Heart right ventricle (tissue), 16 donors: ENCODE measurements at places on chromosomes 5 and 9. TPM values are rescaled to one million over a fixed set of nuclear protein-coding genes. Genes with fewer than 3 reads are reported as not detected.

The OLFM1 gene
- polyA plus RNA-seq, result 14.9 TPM

The CYLC2 gene
- polyA plus RNA-seq, result not detected

The IFNE gene
- polyA plus RNA-seq, result not detected

The PTPN3 gene
- 3.1 TPM for polyA plus RNA-seq

The PCDHB14 gene
- polyA plus RNA-seq, result 1.2 TPM

GRCh38 chr5:159732220-159732619 lies 184.1 kb upstream of the ADRA1B start:
- peaks cover 10% of the 10 kb centered on the region for H3K4me1 ChIP-seq
- no peaks in the 10 kb centered on the region for H3K27me3 ChIP-seq
- no peak for DNase-seq
- no peaks in the 10 kb centered on the region for H3K36me3 ChIP-seq
- H3K4me3 ChIP-seq, result no peak overlapping the region
- H3K27ac ChIP-seq, result no peak overlapping the region

- no peak for DNase-seq
- no peaks in the 10 kb centered on the region for H3K36me3 ChIP-seq
- H3K4me1 ChIP-seq, result peaks cover 53% of the 10 kb centered on the region
- H3K4me3 ChIP-seq, result peak overlapping the region; percentile 82
- H3K27ac ChIP-seq, result no peak overlapping the region
- no peaks in the 10 kb centered on the region for H3K27me3 ChIP-seq
Measured at GRCh38 chr9:113222482-113222841, 1.1 kb downstream of the SLC31A1 start.

- peak; percentile 90 for DNase-seq
- peaks cover 16% of the 10 kb centered on the region for H3K4me1 ChIP-seq
- H3K27ac ChIP-seq, result peak overlapping the region; percentile 89
- peak overlapping the region; percentile 18 for H3K4me3 ChIP-seq
- no peaks in the 10 kb centered on the region for H3K36me3 ChIP-seq
Measured at GRCh38 chr5:10601246-10602030, 37.6 kb downstream of the ANKRD33B start.

DNA sequence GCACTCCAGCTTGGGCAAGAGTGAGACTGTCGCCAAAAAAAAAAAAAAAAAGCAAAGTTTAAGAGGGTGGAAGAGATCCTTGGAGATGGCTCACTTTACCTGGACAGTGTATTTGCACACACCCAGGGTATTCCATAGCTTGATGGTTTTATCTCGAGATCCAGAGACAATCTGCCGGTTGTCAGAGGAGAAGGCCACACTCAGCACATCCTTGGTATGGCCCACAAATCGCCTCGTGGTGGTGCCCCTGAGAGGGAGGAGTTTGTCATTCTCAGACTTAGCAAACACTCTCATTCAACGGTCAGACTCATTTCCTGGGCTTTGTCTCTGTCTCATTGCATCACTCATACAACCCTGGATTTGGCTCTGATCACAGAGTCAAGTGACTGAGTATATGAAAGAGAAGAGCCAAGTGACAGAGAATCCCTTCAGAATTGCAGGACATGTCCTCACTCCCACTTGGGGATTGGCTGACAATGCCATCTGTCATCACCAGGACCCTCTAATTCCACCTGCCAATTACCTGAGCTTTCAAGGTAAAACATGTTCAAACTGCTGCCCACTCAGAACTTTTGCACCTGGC lies 2.2 kb downstream of the RACK1 start:
- H3K4me3 ChIP-seq, result no peak overlapping the region
- no peaks in the 10 kb centered on the region for H3K27me3 ChIP-seq
- peaks cover 34% of the 10 kb centered on the region for H3K4me1 ChIP-seq
- H3K36me3 ChIP-seq, result peaks cover 58% of the 10 kb centered on the region
- no peak for DNase-seq

DNA sequence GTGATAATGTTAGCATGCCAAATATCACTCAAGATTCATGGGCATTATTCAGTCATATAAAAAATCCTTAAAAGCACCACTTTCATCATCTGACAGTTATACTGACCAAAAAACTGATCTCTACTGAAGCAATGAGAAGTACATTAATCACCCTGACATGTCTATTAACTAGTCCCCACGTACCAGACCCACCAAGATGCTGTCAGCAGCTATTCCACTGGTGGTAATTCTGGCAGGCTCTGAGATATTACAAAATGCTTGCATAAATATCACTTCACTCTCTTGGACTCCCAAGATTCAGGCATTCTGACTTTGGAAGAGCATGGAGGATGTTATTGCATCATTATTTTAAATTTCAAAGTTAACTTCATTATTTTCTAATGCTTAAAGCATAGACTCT lies 717.0 kb downstream of the DNAH5 start:
- no peak overlapping the region for H3K27ac ChIP-seq
- no peaks in the 10 kb centered on the region for H3K36me3 ChIP-seq
- no peak for DNase-seq

GRCh38 chr5:73312146-73312871 lies 136.3 kb downstream of the FOXD1 start:
- H3K4me3 ChIP-seq, result no peak overlapping the region
- no peak for DNase-seq
- H3K4me1 ChIP-seq, result peaks cover 15% of the 10 kb centered on the region
- no peak overlapping the region for H3K27ac ChIP-seq
- peaks cover 96% of the 10 kb centered on the region for H3K27me3 ChIP-seq
- H3K36me3 ChIP-seq, result no peaks in the 10 kb centered on the region

DNA sequence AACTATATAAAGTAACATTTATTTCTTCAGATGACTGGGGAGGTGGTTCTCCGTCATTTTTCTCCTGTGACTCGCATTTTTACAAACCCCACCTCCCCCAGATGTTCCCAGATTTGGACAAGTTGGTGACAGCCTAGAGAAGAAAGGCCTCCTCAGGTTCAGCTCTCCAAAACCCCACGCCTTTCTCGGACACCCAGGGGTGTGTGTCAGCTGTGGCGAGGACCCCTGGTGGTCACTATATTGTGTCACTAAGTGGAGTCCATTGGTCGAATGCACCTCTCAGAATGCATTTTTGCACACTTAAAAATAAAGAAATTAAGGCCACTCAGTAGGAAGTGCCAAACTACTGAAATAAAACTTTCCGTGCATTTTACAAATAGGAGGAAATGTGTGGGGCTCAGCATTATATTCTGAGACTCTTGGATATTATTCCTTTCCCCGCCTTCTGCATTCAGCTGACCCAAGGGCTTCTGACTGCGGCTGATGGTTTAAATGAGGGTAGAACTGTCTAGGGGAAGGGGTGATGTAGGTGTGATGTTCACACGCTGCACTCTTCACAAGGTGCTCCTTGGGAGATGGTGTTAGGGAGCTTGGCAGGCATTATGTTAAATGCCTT lies 47.6 kb downstream of the ACO1 start:
- no peaks in the 10 kb centered on the region for H3K36me3 ChIP-seq
- peak; percentile 28 for DNase-seq
- no peaks in the 10 kb centered on the region for H3K27me3 ChIP-seq

GRCh38 chr5:153672347-153673090 lies 182.0 kb downstream of the GRIA1 start:
- no peaks in the 10 kb centered on the region for H3K36me3 ChIP-seq
- no peaks in the 10 kb centered on the region for H3K27me3 ChIP-seq
- peaks cover 13% of the 10 kb centered on the region for H3K4me1 ChIP-seq
- no peak overlapping the region for H3K4me3 ChIP-seq

DNA sequence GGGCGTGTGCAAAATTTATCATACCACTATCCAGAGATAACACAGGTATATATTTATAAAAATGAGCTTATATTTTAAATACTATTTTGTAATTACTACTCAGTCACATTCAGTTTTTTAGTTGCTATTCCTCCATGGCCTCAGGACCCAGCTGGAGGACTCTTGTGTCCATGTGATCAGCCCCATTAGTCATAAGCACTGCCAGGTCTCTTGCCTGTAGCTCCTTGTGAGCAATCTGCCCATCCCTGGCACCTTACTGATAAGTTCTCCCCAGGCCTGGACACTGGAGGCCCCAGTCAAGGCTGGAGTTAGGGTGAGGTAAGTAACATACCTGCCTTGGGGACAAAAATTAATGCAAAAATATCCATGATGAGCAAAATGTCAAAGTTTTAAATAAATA lies 29.5 kb upstream of the ADRB2 start:
- H3K4me3 ChIP-seq, result no peak overlapping the region
- no peak for DNase-seq
- H3K27ac ChIP-seq, result no peak overlapping the region

- H3K27me3 ChIP-seq, result no peaks in the 10 kb centered on the region
- H3K4me1 ChIP-seq, result no peaks in the 10 kb centered on the region
- no peak for DNase-seq
- no peak overlapping the region for H3K27ac ChIP-seq
- H3K36me3 ChIP-seq, result no peaks in the 10 kb centered on the region
- H3K4me3 ChIP-seq, result no peak overlapping the region
Measured at GRCh38 chr5:7348168-7348854, 47.6 kb upstream of the ADCY2 start.
